Epithelial cell of alveolus of lung (primary cell): ENCODE measurements at places on chromosomes 1 and 21. TPM values are rescaled to one million over a fixed set of nuclear protein-coding genes. Genes with fewer than 3 reads are reported as not detected.

SPSB1 gene
- total RNA-seq: 11.6 and 32.8 TPM in 2 replicates

GABPA gene
- total RNA-seq: 14.2 and 25.2 TPM in 2 replicates

MROH9 gene
- total RNA-seq: not detected in 2 replicates

CD1D gene
- total RNA-seq: 7.8 and 17.6 TPM in 2 replicates

AIRE gene
- 0.08 TPM in 1 of 2 replicates, not detected in the other for total RNA-seq

OR6K3 gene
- not detected in 2 replicates for total RNA-seq

LIPI gene
- total RNA-seq: not detected in 2 replicates

C8A gene
- not detected in 2 replicates for total RNA-seq

ATP6V1G3 gene
- not detected in 2 replicates for total RNA-seq

MPL gene
- not detected in 2 replicates for total RNA-seq

TSPEAR gene
- not detected in 2 replicates for total RNA-seq

LMOD1 gene
- total RNA-seq: 0.56 and 1.0 TPM in 2 replicates

PLA2G2D gene
- not detected in 2 replicates for total RNA-seq

LCA5L gene
- 1.2 and 2.4 TPM in 2 replicates for total RNA-seq

ZBTB8B gene
- total RNA-seq: not detected in 2 replicates

TPTE gene
- not detected in 2 replicates for total RNA-seq

CHODL gene
- 0.08 TPM in 1 of 2 replicates, not detected in the other for total RNA-seq

TTLL7 gene
- total RNA-seq: 4.3 and 5.6 TPM in 2 replicates

ACTL8 gene
- total RNA-seq: 0.08 TPM in 1 of 2 replicates, not detected in the other

ODR4 gene
- 9.8 and 19.7 TPM in 2 replicates for total RNA-seq
